ENCODE measurements at places on chromosomes 3 and 15. TPM values are rescaled to one million over a fixed set of nuclear protein-coding genes. Genes with fewer than 3 reads are reported as not detected.

DNA sequence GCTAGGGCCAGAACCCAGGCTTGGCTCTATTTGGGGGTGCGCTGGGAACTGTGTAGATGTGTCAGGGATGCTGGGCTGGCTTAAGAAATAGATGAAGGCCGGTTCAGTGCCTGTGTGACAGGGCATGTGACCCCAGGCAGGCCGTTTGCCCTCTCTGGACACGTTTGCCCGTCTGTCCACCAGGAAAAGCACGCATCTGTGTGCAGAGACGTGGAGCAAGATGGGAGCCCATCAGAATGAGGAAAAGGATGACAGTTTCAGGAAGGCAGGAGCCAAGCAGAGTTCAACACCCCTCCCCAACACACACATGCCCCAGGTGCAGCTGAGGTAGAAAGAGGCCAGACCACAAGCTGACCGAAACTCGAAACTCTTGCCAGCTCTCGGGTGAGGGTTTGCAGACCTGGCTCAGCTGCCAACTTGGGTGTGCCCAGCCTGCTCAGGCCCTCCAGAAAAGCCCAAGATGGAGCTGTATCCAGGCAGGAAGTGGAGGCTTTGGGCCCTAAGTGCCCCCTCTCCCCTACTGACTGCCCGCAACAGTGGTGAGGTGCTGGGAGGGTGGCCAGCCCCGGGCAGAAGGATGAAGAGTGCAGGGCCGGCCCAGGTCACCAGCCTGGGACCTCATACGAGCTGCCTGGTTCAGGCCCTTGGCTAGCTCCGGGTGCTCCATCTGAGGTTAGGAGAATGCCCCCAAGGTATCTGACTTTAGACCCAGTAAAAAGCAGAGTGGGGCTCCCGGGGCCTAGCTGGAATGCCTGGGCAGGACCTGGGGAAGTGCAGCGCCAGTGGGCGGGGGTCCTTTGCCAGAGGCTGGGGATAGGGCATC, 10.2 kb upstream of the MESP1 start:
- no peak for DNase-seq

- no peak for DNase-seq
Measured at GRCh38 chr15:44018151-44018550, 176.9 kb downstream of the FRMD5 start.

GRCh38 chr3:135090020-135090717, 295.1 kb downstream of the EPHB1 start:
- DNase-seq: no peak

- DNase-seq: no peak
Measured at GRCh38 chr3:22029480-22029879, 278.5 kb upstream of the ZNF385D start.

- no peak for DNase-seq
Measured at GRCh38 chr3:94024385-94024784, 4.0 kb downstream of the STX19 start.

- DNase-seq: no peak
Measured at GRCh38 chr3:13544951-13545651, 3.8 kb upstream of the FBLN2 start.

DNA sequence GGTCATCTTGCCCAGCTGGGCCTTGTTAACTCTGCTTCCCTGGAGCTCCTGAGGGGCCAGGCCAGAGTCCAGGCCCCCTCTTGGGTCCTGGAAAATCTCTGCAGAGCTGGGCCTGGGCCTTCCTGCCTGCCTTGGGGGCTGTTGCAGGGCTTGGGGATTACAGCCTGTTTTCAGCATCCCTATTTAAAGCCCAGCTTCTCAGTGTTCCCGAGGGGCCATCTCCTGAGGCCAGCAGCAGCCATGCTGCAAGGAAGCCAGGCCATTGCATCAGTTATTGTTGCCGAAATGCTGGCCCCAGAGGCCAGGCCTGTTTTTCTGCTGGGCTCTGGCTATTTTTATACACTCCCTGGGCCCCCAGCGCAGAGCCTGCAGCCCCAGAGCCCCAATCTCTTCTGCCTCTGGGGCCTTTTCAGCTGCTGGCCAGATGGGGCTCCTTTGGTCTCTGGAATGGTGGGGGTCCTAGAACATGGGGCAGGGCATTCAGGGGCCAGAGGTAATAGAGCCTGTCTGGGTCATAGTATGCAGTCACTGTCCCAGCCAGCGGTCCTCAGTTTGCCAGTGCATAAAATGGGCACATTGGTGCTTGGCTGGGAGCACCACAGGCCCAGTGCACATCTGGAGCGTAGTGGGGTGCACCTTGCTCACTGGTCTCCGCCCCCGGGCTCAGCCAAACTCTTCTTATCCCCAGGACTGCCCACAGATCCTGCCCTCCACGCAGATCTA, 28.5 kb downstream of the PLXNA1 start:
- DNase-seq: no peak

DNA sequence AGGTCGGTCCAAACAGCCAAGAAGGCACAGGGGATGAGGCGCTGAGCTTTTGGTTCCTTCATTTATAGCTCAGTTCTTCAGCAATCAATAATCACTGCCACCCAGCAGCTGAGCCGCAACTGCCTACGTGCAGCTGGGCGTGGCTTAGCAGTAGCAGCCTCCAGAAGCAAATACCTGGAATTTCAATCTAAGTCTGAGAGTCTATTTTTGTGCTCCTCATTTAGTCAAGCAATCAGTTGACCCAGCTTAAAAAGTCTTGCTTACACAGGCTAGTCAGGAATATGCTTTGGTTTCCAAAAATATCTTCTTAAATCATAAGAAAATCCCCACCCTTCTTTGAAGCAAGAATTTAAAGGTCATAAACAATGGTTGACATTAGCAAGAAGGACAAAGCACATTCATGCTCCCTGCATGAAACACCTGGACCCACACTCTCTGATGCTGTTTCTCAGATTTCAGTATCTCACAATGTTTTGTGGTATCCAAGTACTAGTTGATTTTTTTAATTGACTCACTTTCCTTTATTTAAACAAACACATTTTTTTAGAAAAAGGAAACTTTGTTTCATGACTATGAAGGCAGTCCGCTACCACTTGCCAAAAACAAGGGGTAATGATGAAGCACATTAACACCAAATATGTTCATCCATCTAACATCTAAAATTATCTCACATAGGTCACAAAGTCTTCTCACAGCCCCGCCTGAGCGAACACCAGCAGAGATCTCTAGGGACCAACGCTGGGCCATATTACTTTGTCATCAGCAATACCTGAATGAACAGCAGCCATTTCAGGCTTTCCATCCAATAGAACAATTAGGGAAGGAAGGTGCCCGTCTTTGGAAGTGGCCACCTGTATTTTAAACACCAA, 106.1 kb downstream of the OXNAD1 start:
- DNase-seq: no peak

GRCh38 chr3:184827572-184827971, 15.6 kb downstream of the VPS8 start:
- no peak for DNase-seq

- DNase-seq: no peak
Measured at GRCh38 chr3:151873398-151873797, at the start of gene SUCNR1. TSS of gene SUCNR1 (plus strand) at chr3:151873643. CDS start at chr3:151879893, 6,250 bp downstream.

DNA sequence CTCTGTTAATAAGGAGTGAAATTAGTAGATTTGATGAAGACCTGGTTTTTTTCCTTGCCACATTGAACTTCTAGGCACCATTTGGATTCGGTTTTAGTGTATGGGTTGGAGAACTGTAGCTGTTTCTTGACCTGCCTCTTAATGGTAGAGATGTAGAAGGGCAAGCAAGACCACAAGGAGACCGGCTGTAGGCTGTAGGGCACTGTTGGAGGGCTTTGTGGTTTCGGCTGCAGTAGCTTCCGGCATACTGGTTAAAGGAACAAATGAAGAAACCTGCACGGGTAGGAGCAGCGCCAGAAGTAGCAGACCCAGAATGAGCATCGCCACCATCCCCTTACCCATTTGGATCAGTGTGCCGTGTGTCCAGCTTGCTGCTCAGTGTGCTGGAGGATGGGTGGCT, 7.9 kb downstream of the PCLAF start:
- DNase-seq: no peak

GRCh38 chr15:81740416-81740815, 305.4 kb downstream of the MEX3B start:
- no peak for DNase-seq

- no peak for DNase-seq
Measured at GRCh38 chr3:195171093-195171873, 99.7 kb downstream of the XXYLT1 start.

GRCh38 chr15:38149315-38149714, 103.3 kb upstream of the SPRED1 start:
- no peak for DNase-seq

- DNase-seq: no peak
Measured at GRCh38 chr3:45544717-45545296, 49.7 kb upstream of the LIMD1 start.

GRCh38 chr15:60128000-60128376, 123.9 kb downstream of the FOXB1 start:
- DNase-seq: no peak

GRCh38 chr3:98945101-98945524, 43.6 kb upstream of the DCBLD2 start:
- DNase-seq: no peak

DNA sequence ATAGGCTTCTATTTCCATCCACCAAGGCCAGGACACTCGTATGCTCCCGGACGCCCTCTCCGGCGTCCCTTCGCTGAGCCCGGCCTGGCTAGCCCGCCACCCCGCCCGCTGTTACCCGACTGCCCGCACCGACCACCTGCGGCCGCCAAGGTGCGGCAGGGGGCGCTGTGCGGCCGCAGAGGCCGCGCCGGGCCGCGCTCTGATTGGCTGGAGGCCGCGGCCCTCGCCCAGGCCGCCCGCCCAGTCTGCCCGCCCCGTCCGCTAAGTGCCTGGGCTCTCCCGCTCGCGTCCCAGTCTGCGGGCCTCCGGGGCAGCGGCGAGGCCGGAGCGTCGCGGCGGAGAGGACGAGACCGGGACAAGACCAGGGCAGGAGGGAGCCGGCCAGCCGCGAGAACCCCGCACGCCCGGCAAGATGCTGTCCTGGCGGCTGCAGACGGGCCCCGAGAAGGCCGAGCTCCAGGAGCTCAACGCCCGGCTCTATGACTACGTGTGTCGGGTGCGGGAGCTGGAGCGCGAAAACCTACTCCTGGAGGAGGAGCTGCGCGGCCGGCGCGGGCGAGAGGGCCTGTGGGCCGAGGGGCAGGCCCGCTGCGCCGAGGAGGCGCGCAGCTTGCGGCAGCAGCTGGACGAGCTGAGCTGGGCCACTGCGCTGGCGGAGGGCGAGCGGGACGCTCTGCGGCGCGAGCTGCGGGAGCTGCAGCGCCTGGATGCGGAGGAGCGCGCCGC, at the start of gene SYNM:
SYNM (plus strand) TSS at position 293 of the 726 bp plus-strand sequence; CDS start at position 413, 120 bp downstream.
- no peak for DNase-seq

- DNase-seq: no peak
Measured at GRCh38 chr3:149085828-149086231, 503 bp downstream of the HLTF start.

GRCh38 chr15:67835297-67836133, 4.3 kb downstream of the RNU6-1 start:
- DNase-seq: no peak

KY gene
- total RNA-seq: not detected

EPHB1 gene
- 0.75 TPM for total RNA-seq

RTP3 gene
- total RNA-seq: not detected

ZBBX gene
- total RNA-seq: not detected

SPINT1 gene
- total RNA-seq: 13.9 TPM

MUSTN1 gene
- 6.0 TPM for total RNA-seq

TMEM266 gene
- total RNA-seq: not detected

RARB gene
- total RNA-seq: 3.2 TPM

SOX14 gene
- total RNA-seq: not detected

TLE3 gene
- total RNA-seq: 113 TPM

GOLGA6L9 gene
- total RNA-seq: 1.6 TPM

Measured in omental fat pad (tissue), 4 donors.